Mucosa of gallbladder (tissue), 1 donor: ENCODE measurements at places on chromosomes 12 and 14. TPM values are rescaled to one million over a fixed set of nuclear protein-coding genes. Genes with fewer than 3 reads are reported as not detected.

KRT5 gene
- total RNA-seq, result not detected

GRCh38 chr14:64298773-64299172 is 4.6 kb upstream of the ESR2 start:
- DNase-seq, result no peak

- no peak for DNase-seq
Observed at GRCh38 chr12:57156701-57157403, 9.4 kb upstream of the LRP1-AS start.

DNA sequence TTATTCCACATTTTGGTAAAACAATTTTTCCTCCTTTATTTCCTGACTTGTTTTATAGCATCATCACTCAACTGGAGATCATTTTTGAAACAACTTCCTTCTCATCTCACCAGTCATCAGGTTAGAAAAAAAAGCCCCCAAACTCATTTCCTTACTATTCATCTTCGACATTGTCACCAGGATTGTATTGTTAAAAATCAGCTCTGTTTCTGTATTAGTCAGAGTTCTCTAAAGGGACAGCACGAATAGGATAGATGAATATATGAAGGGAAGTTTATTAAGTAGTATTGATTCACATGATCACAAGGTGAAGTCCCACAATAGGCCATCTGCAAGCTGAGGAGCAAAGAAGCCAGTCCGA is 392.6 kb downstream of the FUT8 start:
- no peak for DNase-seq

DNA sequence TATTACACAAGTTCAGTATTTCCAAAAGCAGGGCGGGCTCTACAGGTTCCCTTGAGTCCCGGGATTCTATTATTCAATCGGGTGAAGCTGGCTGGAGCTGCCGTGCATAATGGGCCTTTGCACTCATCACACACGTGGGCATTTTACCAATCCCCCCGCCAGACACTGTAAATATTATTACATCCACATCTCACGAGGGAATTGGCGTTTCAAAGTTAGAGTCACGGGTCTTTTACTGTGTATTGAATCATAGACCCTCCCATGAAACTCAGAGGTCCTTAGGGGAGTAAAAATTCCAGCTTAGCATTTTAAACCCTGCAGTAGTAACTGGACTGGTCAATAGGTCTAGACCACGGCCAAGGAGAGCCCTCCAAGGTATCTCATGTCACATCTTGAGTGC is 70.3 kb downstream of the MAP1LC3B2 start:
- DNase-seq, result no peak

DNA sequence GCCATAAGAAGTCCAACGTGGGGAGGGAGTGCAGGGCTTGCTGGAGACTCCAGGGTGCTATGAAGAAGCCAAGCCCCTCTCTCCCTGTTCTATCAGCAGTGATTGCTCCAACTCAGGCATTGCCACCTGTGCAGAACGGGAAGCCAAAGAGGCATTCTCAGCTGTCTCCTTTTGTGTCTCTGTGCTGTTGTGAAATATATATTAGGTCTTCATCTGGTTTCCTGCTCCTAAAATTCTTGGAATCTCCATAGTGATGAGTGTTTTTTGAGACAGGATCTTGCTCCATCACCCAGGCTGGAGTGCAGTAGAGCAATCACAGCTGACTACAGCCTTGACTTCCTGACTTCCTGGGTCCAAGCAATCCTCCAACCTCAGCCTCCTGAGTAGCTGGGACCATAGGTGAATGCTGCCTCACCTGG is 51.2 kb upstream of the AEBP2 start:
- no peak for DNase-seq

- no peak for DNase-seq
Observed at GRCh38 chr14:32826404-32827082, 112.1 kb upstream of the NPAS3 start.

DNA sequence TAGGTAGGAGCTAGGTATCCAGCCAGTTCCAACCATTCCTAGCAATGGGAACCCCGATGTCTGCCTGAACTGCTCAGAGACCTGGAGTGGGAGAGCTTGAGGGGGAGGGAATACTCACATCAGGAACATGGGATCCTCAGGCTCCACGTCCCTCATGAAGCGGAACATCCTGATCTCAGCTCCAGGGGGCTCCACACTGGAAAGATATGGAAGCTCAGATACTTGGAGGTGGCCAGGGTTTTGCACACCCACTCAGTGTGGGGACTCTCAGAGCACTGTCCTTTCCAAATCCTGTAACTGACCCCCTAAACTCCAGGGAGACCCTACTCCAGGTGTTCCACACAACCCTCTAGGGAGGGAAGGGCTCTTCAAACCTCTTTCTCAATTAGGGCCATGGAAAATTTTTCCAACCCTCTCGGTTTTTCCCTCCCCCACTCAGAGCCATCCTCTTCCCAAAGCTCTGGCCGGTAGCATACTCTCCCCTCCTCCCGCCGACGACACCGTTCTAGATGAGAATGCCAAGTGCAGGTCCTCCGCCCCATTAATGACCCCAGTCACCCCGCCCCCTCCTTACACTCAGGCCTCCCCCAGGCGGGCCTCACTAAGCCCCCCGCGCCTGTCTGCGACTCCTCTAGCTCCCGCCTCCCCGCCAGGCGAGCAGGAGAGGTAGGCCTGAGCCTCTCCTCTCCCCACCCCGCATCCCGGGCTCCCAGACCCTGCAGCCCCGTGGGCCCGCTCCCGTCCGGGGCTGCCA is 597 bp downstream of the MLF2 start:
- DNase-seq, result peak; percentile 23

GRCh38 chr12:101743724-101744472 is 4.6 kb upstream of the SYCP3 start:
- no peak for DNase-seq

- DNase-seq, result no peak
Observed at GRCh38 chr14:24098927-24099813, 5.1 kb downstream of the PCK2 start.

DNA sequence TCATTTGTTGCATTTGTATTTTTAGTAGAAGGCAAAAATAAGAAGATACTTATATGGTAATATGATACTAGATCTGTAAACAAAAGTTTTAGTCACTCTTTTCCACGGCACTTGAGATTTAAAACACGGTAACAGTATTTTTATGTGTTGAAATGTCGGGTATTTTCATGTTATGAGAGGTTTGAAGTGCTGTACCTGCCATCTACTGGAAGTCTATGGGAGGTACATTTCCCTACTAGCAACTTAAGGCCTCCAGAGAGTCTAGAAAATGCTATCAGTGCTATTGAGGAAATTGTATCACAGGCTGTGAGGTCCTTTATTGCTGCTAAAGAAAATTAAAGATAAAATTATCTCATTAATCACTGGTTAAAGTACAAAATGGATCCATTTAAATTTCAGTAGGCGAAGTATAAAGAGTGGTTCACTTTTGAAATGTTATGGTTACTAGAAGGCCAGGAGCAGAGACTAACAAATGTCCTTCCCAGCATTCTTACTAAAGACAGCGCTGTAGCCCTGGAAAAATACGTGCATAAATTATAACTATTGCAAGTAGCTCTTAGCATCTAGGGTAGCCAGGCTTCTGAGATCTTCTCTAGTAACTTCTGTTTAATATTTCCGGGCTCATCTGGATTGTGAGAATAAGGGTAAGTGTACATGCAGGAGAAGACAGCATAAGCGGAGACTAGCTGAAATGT is 77.6 kb upstream of the PRKD1 start:
- DNase-seq, result no peak
